ENCODE measurements at places on chromosomes 2 and 18.

DNA sequence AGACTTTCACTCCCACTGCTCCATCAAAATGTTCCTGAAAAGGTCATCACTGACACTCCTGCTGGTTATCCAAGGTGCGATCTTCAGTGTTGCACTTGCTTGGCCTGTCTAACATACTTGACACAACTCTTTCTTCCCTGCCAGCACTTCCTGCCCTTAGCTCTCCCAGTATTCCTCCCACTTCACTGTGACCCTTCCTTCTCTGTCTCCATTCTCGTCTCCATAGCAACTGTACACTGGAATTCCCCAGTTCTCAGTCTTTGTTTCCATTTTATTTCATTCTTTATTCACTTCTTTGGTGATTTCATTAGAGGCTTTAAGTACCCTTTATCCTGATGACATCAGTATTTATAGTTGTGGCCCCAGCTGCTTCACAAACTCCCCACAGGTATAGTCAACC, 333.0 kb downstream of the IRS1 start:
- DNase-seq = no peak

- no peak for DNase-seq
These were observed 81.5 kb upstream of the STON1 start for GRCh38 chr2:48448274-48449061.

DNA sequence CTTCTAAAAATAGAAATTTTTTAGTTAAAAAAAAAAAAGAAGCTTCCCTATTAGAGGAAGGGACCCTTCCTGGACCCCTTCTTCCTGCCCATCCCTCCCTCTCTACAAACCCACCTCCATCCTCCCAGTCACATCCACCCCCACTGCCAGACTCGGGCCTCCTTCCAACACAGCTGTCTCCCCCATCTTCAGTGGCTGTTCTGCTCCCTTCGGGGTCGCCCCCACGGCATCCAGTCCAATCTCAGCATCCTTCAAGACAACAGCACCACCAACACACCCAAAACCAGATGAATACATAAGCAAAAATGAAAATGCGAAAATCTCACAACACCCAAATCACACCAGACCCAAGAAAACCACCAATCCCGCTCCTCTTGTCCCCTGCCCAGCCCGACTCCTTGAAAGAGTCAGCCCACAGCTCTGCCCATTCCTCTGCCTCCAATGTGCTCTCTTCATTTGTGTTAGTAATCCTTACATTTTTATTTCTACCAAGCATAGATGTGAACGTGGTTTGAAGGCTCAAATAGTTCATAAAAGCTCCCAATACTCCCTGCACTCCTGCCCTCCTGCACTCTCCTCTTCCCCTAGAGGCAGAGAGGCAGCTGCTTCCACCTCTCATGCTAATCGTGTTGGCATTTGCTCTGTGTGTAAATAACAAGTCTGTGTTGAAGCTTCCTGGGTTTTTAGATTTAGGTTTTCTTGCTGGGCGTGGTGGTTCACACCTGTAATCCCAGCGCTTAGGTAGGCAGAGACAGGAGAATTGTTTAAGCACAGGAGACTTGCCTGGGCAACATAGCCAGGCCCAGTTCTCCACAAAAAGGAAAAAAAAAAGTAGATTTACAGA, 37.0 kb downstream of the MAL start:
- DNase-seq = no peak

- no peak for DNase-seq
These were observed 5.4 kb downstream of the IL1R1 start for GRCh38 chr2:102147935-102148334.

GRCh38 chr18:45997700-45998151, 30.6 kb upstream of the EPG5 start:
- no peak for DNase-seq

DNA sequence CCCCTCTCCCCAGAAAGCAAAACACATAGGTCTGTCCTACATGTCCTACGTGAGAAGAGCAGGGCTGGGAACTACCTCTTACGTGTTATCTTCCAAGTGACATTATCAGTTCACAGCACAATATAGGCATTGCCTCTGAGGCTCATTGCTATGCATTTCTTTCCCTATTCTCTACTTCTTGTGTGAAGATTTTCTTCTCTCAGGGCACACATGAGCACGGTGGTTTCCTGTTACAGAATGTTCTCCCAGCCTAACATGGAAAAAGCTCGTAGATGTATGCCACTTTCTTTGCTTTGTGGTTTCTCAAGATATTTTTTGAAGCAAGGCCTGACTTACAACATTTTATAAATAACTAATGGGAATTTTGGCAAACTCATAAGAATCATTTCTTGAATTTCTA, 19.4 kb upstream of the DSC3 start:
- DNase-seq = no peak

DNA sequence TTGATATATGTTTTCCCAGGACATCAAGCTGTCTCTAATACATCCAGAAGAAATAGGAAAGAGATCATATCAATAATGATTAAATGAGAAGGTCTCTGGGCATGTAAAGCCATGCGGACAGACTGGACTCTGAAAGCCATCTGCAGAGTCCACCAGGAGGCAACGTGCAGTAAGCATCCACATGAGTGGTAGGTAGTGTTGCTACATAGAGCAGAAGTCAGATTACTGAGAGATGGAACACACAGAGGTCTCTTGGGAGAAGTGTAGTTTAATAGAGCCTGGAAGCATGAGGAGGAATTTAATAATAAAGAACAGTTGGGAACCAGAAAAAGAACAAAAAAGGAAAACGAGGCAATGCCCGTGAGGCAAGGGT, 758.1 kb upstream of the DDX18 start:
- no peak for DNase-seq

GRCh38 chr2:228367356-228367755, 185.9 kb upstream of the SPHKAP start:
- no peak for DNase-seq

- DNase-seq = no peak
These were observed 63.7 kb upstream of the POU3F3 start for GRCh38 chr2:104790100-104790811.

GRCh38 chr2:31238126-31238905, 4.4 kb downstream of the EHD3 start:
- no peak for DNase-seq

- DNase-seq = no peak
These were observed 216.9 kb upstream of the VWC2L start for GRCh38 chr2:214193943-214194342.

GRCh38 chr2:103213028-103213542, 451.3 kb downstream of the TMEM182 start:
- DNase-seq = no peak

DNA sequence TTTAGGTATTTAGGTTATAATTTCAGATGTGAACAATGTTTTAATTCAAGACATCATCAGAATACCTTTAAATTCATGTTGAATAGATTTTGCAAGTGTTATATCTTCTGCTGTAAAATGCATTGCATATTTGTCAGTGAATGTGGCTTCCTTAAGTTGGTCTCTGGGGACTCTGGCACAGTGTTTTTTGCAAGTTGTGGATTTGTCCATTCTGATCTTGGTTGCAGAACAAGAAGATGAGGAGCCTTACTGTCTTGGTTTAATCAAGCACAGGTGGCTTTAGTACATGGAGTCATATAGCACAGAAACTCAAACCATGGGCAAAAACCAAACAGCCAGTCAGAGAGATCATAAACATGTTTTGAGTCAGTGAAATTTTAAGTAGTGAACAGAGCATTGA, 135.7 kb downstream of the ARHGAP28 start:
- DNase-seq = no peak

GRCh38 chr2:50126845-50127244, 905.1 kb downstream of the NRXN1 start:
- DNase-seq = no peak

- DNase-seq = no peak
These were observed 86.7 kb upstream of the RANBP2 start for GRCh38 chr2:108632332-108633160.

GRCh38 chr2:72579591-72580180, 246.1 kb downstream of the EXOC6B start:
- DNase-seq = no peak

GRCh38 chr2:228866781-228867180, 404.3 kb downstream of the PID1 start:
- DNase-seq = no peak

DNA sequence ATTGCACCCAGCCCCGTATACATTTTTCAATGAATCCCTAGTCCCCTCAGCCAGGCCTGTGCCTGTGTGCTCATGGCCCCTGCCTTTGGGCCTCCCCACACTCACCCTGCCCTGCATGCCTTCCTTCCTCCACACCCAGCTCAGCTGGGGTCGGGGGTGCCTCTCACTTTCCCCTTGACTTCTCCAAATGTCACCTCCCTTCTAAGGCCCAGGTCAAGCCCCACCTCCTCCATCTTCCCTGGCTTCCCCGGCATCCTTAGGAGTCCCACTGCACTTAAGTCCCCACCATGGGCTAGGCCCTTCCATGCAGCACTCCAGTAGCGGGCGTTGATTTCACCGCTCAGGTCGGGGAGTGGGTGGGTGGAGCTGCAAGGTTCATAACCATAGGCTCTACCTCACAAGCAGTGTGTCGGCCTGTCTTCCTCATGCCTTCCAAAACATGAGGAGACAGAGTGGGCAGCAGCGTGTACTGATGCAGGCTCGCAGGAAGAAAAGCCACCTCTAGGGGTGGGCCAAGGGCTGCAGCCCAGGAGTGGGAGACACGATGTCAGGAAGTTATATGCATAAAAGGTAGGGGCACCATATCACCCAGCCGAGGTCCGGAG, 47.7 kb downstream of the DNMT3A start:
- DNase-seq = no peak

- DNase-seq = no peak
These were observed 18.1 kb upstream of the ANTXR1 start for GRCh38 chr2:68994864-68995263.

DNA sequence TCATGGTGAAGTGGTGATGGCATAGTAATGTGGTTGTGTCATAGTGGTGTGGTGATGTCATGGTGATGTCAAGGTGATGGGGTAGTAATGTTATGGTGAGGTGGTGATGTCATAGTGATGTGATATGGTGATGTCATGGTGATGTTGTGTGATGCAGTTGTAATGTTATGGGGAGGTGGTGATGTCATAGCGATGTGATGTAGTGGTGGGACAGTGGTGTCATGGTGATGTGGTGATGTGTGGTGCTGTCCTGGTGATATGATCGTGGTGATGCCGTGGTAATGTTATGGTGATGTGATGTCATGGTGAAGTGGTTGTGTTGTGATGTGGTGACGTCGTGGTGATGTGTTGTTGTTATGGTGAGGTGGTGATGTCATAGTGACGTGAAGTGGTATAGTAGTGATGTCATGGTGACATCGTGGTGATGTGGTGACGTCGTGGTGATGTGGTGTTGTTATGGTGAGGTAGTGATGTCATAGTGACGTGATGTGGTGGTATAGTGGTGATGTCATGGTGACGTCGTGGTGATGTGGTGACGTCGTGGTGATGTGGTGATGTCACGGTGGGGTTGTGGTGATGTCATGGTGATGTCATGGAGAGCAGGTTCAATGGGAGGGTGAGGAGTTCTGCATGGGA, 242.7 kb upstream of the MYT1L start:
- DNase-seq = no peak

GRCh38 chr2:23772684-23773083, 154.2 kb downstream of the ATAD2B start:
- no peak for DNase-seq

- DNase-seq = no peak
These were observed 1113.3 kb downstream of the TSN start for GRCh38 chr2:122868646-122869275.

- DNase-seq = no peak
These were observed 17.8 kb upstream of the TMEM131 start for GRCh38 chr2:98013407-98014042.

DNA sequence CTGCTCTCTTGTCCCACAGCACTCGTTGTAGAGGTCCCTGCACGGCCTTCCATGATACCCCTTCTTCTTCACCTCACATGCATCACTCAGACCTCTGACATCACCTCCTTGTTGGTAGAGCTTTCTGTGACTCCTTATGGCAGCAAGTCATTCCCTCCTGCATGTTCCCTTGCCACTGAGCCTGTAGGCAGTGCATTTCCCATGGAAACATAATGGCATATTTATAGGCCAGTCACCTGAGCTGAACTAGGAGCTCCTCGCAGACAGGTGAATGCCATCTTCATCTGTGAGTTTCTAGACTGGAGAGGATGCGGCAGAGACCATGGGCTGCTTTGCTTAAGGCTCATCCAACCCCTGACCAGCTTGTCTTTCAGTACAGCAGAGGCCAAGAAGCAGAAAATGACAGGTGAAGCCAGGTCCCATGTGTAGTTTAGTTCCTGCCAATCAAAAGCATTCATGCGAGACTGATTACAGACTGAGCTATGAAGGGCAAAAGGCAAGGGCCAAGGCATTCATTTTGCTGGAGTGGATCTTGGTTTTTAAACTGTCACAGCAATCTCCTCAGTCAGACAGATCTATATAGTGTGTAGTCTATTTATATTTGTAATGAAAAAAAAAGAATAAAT, 59.4 kb upstream of the NEDD4L start:
- no peak for DNase-seq

DNA sequence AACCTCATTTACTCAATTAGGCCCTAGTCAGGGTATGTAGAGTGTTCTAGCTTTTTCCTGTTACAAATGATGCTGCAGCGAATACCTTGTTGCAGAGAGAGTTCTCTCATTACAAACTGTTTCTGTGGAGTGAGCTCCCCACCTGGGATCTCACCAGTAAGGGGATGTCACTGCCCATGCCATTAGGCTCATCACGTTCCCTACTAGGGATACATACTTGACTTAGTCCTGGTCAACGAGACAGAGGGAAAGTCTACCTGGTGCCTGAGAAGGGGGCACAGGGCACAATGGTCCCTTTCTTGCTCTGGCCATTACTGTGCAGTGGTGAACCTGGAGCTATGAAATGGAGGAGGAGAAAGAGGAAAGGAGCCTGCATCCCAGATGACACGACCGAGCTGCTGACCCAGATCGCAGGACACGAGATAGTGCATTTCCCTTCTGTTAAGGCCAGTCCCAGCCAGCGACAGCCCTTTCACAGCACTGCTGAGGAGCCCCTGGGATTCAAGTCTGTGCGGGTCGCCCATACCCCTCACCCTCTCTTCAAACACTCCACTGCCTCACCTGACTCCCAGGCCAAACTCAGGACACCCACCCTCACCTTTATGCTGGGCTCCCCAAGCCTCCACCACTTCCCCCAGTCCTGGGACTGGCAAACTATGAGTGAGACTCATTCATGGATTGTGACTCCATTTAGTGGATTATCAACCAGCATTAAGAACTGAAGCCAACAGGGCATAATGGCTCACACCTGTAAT, 16.0 kb downstream of the MALL start:
- no peak for DNase-seq

GRCh38 chr2:216596980-216597509, 36.2 kb upstream of the IGFBP2 start:
- no peak for DNase-seq

GRCh38 chr2:177547122-177547521, 154.5 kb downstream of the AGPS start:
- DNase-seq = no peak

- no peak for DNase-seq
These were observed 12.7 kb downstream of the USP39 start for GRCh38 chr2:85628658-85629057.
